Gastrocnemius medialis (tissue), 4 donors: ENCODE measurements at places on chromosomes 7 and 10. TPM values are rescaled to one million over a fixed set of nuclear protein-coding genes. Genes with fewer than 3 reads are reported as not detected.

The SLC16A9 gene
- 0.73 TPM for total RNA-seq

GRCh38 chr7:29412912-29413311 is 150.7 kb upstream of the PRR15 start:
- no peak overlapping the region for H3K27ac ChIP-seq
- H3K4me1 ChIP-seq, result no peaks in the 10 kb centered on the region
- no peaks in the 10 kb centered on the region for H3K27me3 ChIP-seq
- DNase-seq, result no peak
- H3K36me3 ChIP-seq, result no peaks in the 10 kb centered on the region
- no peak overlapping the region for H3K4me3 ChIP-seq

- peaks cover 52% of the 10 kb centered on the region for H3K36me3 ChIP-seq
- H3K27ac ChIP-seq, result no peak overlapping the region
- H3K27me3 ChIP-seq, result no peaks in the 10 kb centered on the region
- H3K4me1 ChIP-seq, result no peaks in the 10 kb centered on the region
Measured at GRCh38 chr7:141663081-141663849, 38.7 kb downstream of the DENND11 start.

The ERVW-1 gene
- total RNA-seq, result not detected
